ENCODE measurements at places on chromosomes 11 and 22.

DNA sequence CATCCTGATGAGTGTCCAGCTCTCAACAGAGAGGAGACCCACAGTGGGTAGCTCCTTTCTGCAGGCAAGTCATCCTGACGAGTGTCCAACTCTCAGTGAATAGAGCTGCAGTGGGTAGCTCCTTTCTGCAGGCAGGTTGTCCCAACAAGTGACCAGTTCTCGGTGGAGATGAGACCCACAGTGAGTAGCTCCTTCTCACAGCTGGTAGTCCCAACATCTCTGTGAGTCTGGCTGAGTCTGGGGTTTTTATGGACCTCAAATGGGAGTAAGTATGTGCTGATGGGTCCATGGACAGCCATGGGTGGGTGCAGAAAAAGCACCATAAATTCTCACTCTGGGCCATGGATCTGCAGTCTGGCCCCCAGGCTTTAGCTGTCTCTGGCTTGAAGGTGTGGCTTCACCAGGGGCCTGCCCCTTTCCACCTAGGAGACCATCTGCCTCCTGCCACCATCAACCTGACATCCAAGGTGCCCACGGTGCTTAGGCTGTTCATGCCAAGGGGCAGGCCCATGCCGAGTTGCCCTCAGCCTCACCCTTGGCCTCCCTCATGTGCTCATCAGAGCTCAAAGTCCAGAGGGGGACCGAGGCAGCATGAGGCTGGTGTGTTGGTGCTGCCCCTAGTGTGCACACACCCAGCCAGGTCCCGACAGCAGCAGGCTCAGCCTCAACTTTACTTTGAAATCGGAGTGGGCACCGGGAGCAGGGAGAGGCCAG lies 15.3 kb downstream of the NPAT start:
- no peak for DNase-seq

DNA sequence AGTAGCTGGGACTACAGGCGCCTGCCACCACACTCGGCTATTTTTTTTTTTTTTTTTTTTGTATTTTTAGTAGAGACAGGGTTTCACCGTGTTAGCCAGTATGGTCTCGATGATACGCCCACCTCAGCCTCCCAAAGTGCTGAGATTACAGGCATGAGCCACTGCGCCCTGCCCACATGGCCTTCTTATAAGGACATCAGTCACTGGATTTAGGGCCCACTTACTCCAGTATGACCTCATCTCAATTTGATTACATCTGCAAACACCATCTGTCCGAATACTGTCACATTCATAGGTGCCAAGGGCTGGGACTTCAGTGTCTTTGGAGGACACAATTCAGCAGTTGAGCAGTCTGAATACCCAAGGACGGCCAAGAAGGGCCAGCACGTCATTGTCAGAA lies 8.2 kb upstream of the PRR5 start:
- no peak for DNase-seq

GRCh38 chr11:128752379-128752778 lies 58.5 kb downstream of the FLI1 start:
- no peak for DNase-seq

GRCh38 chr11:100823360-100823759 lies 136.3 kb downstream of the ARHGAP42 start:
- peak; percentile 73 for DNase-seq

- DNase-seq = no peak
Measured at GRCh38 chr11:134276396-134277182, 410 bp downstream of the GLB1L3 start.

DNA sequence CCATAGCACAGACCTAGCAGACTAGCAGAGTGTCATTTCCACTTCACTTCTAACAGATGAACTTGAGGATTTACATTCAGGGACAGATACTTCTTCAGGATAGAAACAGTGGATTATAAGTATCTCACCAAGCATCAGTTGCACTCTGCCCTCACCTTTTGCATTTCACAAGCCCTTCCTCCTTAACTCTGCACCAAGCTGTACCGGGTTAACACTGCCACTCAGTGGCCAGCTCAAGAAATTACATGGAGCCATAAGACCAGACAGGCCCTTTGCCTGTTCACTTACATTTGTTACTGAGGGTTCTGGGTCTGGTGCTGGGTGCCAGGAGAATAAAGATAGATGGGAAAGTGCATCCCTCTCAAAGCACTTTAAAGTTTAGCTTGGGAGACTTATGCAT lies 309.8 kb downstream of the SHANK2 start:
- DNase-seq = no peak

GRCh38 chr11:126290887-126291286 lies 8.0 kb downstream of the TIRAP start:
- no peak for DNase-seq

GRCh38 chr11:112398798-112399478 lies 138.3 kb upstream of the PLET1 start:
- no peak for DNase-seq

- DNase-seq = no peak
Measured at GRCh38 chr11:74476536-74476935, 9.2 kb upstream of the KCNE3 start.

GRCh38 chr22:28406246-28406645 lies 273.4 kb downstream of the TTC28 start:
- no peak for DNase-seq

DNA sequence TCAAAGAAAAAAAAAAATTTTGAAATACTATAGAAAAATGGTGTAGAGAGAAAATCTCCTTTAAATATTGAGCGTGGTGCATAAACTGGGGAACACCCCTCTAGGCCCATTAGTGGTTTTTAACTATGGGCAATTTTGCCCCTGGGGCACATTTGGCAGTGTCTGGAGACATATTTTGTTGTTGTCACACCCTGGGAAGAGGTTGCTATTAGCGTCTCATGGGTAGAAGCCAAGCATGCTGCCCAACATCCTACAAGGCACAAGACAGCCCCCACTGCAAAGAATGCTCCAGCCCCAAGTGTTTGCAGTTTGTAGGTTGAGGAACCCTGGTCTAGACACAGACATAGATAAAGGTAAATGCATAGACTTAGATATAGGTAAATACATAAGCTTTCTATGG lies 92.6 kb downstream of the KIAA1671 start:
- no peak for DNase-seq

DNA sequence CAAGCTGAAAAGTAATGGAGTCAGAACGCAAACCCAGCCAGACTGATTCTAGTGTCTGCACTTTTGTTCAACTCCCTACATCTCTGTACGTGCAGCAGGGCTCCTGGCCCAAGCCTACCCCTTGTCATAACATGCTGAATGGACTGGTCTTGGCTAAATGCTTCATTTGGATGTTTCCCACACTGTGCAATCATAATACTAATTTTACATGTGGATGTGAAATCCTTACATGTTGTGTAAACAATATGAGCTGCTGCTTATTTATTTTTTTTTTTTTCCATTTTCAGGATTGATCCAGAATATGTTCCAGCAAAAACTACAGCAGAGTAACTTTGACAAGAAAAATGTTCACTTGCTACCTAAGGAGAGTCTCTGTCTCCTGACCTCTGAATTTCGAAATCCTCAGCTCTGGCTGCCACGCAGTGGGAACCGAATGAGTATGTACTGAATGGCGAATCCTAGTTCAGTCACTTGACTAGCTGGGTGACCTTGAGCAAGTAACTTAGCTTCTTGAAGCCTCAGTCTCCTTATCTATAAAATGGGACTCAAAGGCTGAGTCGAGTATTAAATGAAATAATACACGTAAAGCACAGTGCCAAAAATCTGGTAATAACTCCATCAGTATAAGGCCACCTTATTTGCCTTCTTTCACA lies 133.4 kb downstream of the EHF start:
- peak; percentile 56 for DNase-seq

DNA sequence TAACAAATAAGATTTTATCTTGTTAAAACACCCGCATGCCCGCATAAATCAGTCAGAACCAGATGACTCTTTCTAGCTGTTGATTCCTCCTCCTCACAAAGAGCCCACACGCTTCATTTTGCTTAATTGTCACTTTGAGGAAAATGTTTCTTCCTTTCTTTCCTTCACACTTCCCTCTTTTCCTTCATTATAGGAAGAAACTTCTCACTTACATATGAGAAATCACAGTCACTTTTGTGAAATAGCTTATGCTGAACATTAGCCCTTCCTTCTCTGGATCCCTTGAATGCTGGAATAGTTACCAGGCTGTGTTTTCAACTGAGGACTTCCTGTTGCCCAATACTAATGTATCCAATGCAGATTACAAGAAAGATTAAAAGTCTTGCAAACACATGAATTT lies 5.8 kb downstream of the MS4A6E start:
- DNase-seq = peak; percentile 6

GRCh38 chr22:45290410-45290936 lies 5.7 kb downstream of the UPK3A start:
- DNase-seq = peak; percentile 78

DNA sequence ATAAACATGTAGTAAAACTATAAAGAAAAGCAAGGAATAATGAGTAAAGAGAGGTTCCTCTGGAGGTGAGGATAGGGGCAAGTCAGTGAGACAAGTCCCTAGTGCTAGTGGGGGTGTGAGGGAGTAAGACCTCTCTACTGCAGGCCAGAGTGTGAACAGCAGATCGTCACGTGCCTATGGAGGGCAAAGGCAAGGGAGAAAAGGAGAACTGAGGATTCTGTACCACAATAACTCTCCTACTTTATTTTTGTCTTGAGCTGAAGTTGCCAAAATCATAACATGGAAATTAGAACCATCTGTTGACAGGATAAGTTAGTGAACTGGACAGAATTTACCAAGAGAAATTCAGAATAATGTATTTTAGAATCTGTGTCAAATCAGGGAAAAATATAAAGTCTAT lies 77.6 kb downstream of the ENTHD1 start:
- DNase-seq = no peak

GRCh38 chr11:75589933-75590332 lies 27.9 kb downstream of the SERPINH1 start:
- DNase-seq = no peak

- peak; percentile 92 for DNase-seq
Measured at GRCh38 chr11:104668797-104669463, 229.3 kb downstream of the CASP12 start.

DNA sequence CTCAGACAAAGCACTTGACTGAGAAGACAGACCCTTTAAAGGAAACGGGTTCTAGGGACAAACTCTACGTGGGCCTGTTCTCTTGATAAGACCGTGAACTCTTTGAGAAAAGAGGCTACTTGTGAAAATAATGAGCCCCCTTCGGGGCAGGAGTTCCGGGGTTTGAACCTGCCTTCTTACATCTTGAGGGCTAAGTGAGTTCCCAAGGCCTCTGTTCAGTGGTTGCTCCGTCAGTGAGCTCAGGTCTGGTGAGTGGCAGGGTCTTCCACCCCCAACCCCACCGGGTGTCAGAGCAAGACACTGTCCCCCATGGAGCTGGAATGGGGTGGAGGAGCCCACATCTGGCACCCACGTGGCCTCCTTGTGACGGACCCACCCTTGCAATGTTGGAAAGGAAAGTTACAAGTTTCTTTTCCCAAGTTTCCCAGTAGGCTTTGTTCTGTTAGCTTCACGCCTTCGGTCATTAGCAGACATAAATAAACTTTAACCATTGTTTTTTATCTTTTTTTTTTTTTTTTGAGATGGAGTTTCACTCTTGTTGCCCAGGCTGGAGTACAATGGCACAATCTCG lies 6.3 kb upstream of the SAMM50 start:
- no peak for DNase-seq

- no peak for DNase-seq
Measured at GRCh38 chr11:125162743-125163142, 1.8 kb upstream of the PKNOX2 start.

DNA sequence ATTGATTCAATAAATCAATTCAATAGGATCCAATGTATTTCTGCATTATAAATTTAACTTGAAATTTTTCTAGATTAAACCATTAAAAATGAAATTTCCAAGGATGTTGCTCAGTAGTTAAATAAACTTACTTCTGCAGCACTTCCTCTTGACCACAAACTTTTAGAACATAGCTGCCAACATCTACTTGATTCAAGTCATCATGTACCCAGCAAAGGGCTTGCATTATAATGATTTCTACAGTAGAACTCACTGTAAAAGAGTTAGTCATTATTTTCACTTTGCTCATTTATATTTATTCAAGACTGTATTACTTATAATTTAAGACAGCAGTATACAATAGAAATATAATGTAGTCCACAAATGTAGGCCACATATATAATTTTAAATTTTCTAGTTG lies 59.2 kb downstream of the PIK3C2A start:
- no peak for DNase-seq

DNA sequence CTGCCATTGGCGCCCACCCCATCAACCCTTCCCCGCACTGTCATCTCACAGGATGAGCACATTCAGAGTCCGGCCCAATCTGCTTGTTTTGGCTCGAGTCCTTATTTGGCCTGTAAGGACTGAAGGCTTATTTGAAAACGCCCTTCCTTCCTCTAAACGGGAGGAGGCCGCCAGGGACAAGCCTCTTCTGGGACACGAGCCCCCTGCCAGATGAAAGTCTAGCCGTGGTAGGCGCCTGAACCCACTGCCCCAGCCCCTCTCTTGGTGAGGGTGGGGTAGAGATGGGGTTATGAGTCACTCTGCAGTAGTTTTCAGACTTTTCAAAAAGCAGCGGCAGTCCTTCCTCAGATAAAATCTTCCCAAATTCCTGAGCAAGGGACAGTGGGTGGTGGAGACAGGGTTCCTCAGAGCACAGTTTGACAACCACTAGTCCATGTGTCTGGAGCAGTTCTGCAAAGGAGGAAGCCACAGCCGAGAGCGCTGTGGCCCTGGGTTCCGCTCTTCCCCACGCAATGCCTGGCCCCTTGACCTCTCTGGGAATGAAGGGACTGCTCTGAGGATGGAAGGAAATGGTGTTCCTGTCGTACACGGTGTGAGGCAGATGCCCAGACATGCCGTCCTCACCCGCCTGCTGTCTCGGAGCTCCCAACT lies 57.0 kb downstream of the MYH9 start:
- DNase-seq = peak; percentile 62

DNA sequence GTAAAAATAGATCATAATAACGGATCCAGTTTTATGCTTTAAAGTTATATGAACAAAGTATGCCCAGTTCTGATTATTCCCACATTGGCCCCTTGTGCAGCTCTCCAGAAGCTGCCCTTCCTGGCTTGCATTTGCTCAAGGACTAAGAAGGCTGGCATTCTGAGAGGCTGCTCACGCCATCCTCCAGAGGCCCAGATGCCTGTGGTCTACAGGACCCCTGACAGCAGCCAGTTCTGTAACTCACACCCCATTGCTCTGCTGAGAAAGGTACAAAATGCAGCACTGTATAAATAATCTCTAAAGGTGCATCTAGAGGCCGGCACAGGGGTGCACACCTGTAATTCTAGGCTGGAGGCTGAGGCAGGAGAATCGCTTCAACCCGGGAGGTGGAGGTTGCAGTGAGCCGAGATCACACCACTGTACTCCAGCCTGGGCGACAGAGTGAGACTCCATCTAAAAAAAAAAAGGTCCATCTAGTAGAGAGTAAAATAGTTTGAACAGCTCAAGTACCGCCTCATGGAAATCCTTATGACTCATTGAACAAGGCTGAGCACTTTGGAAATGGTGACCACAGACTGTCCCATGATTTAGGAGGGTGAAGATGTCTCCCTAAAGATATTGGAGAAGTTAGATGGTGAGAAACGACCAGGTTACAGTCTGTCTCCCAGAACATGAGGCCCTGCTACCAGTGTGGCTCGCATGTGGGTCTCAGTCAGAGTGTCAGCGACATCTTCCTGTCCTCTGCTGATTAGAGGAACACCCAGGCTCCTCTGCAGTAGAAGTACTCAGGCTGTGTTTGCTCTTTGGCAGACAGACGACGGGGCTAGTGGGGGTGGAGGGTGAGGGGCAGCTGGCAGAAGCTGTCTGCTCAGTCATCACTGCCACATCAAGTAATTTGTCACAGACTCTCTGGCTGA lies 56.3 kb downstream of the KREMEN1 start:
- DNase-seq = peak; percentile 45

- peak; percentile 46 for DNase-seq
Measured at GRCh38 chr11:17277024-17277584, 565 bp downstream of the NUCB2 start.

Data from fibroblast of villous mesenchyme (primary cell).